ENCODE measurements at places on chromosomes 1 and 21. TPM values are rescaled to one million over a fixed set of nuclear protein-coding genes. Genes with fewer than 3 reads are reported as not detected.

GRCh38 chr1:89588480-89588879, 44.4 kb upstream of the LRRC8C start:
- H3K36me3 ChIP-seq: peaks cover 26% of the 10 kb centered on the region
- peak overlapping the region; percentile 57 for H3K4me3 ChIP-seq
- no peaks in the 10 kb centered on the region for H3K27me3 ChIP-seq
- peaks cover 90% of the 10 kb centered on the region for H3K4me1 ChIP-seq

GRCh38 chr21:44603911-44604310, 3.5 kb downstream of the KRTAP10-7 start:
- H3K4me3 ChIP-seq: no peak overlapping the region
- no peaks in the 10 kb centered on the region for H3K4me1 ChIP-seq
- no peaks in the 10 kb centered on the region for H3K27me3 ChIP-seq
- H3K27ac ChIP-seq: no peak overlapping the region
- DNase-seq: no peak

Gene CELA2A
- total RNA-seq: not detected

DNA sequence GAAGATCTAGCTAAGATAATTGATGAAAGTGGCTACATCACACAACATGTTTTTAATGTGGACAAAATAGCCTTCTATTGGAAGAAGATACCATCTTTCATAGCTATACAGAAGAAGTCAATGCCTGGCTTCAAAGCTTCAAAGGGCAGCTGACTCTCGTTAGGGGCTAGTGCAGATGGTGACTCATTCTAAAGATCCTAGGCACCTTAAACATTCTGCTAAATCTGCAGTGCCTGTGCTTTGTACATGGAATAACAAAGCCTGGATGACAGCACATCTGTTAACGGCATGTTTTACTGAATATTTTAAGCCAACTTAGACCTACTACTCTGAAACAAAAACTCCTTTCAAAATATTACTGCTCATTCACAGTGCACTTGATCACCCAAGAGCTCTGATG, 65.6 kb upstream of the USP24 start:
- no peak overlapping the region for H3K4me3 ChIP-seq
- no peaks in the 10 kb centered on the region for H3K27me3 ChIP-seq
- no peak for DNase-seq
- H3K36me3 ChIP-seq: no peaks in the 10 kb centered on the region
- peaks cover 32% of the 10 kb centered on the region for H3K4me1 ChIP-seq

DNA sequence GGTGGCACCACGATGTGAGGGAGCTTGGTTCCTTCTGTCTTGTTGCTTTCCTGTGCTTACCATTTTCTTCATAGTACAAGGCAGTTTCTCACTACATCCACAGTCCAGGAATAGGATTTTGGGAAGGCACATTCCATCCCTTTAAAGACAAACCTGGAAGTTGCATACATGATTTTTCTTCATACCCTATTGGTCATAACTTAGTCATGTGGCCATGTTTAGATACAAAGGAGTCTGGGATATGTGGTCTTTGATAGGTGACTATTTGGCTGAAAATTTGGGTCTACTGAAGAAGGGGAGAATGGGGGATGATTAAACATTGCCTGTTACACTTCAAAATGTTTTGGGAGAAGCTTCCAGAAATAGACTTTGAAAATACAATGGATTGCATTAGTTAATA, 7.0 kb downstream of the DYRK1A start:
- no peak for DNase-seq
- H3K4me3 ChIP-seq: peak overlapping the region; percentile 53
- no peaks in the 10 kb centered on the region for H3K36me3 ChIP-seq
- peaks cover 93% of the 10 kb centered on the region for H3K4me1 ChIP-seq

DNA sequence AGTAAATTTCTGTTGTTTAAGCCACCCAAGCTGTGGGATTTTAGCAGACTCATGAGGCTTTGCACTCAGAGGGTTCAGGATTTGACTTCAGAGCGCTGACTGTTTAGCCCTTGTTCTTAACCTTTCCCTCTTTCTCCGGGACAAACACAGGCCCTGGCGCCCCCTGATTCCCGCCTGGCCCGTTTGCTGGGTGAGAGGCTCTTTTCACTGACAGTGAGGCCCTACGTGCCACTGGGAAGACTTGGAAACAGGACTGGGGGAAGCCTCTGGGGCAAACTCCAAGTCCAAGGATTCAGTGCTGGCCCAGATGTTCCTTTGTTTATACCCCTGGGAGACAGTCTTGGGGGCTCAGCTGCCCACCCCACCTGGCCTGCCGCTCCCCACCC, 11.7 kb upstream of the TRIM63 start:
- H3K27me3 ChIP-seq: peaks cover 4% of the 10 kb centered on the region
- H3K27ac ChIP-seq: no peak overlapping the region
- H3K36me3 ChIP-seq: no peaks in the 10 kb centered on the region

DNA sequence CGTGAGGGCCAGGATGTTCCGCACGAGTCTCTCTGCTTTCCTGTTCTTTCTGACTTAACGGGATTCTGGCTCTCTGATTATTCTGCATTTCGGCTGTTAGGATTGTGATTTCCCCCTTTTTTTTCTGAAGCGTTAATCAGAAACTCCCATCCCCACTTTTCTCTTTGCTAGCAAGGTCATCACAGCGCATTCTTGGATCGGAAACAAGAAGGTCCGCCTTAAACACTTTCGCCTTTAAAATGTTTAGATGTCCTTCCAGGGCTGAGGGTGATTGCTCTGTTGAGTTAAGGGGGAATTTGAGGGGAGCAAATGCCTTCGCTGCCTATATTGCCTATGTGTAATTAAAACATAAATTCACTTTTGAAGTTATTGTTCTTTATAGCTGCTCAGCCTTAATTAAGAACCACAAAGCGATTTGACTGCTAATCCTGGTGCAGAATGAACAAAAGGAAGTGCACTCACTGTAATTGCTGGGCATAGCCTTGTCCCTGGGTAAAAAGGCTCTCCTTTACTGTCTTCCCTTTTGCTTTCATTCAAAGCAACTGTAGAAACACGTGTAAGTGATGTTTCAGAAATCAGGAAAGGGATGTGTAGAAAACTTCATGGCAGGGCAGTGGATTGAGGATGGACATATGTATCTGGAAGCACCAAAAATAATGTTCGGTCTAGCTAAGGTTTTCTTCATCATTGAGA, 1.2 kb downstream of the LAMC1 start:
- DNase-seq: no peak
- H3K4me1 ChIP-seq: peaks cover 22% of the 10 kb centered on the region
- no peak overlapping the region for H3K27ac ChIP-seq
- peaks cover 74% of the 10 kb centered on the region for H3K27me3 ChIP-seq
- H3K4me3 ChIP-seq: peak overlapping the region; percentile 84
- peaks cover 4% of the 10 kb centered on the region for H3K36me3 ChIP-seq

DNA sequence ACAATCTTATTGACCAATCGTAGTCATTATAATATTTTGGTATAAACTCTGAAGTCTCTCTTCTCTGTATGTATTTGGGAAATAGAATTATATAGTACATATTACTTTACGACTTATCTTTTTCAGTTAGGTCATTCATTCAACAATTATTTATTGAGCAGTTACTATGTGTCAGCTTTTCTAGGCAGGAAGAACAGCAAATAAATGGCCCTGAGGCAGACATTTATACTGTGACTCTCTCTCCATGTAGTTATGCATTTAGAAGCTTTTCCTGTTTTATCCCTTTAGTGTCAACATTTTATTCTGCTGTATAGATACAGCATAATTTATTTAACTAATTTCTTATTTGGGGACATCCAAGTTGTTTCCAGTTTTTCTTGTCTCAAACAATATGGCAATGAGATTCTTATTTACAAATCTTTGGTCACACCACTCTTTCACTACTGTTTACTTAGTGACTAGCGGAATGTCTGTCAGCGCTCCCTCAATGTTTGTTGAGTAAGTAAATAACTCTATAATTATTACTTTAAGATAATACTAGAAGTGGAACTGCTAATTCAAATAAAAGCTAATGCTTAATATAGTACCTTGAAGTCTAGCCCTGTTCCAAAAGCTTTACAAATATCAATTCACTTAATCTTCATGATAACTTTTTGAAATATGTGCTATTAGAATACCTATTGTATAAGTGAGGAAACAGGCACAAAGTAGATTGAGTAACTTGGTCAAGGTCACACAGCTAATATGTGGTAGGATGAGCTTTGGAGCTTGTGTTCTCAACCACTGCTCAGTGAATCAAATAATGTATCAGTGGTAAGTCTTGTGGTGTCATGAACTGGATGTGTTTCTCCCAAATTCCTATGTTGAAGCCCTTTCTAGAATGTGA, 465.6 kb downstream of the SIPA1L2 start:
- no peaks in the 10 kb centered on the region for H3K36me3 ChIP-seq
- H3K4me1 ChIP-seq: no peaks in the 10 kb centered on the region
- no peaks in the 10 kb centered on the region for H3K27me3 ChIP-seq

Gene AADACL4
- total RNA-seq: not detected

GRCh38 chr1:16625497-16626408, 12.4 kb upstream of the NBPF1 start:
- no peaks in the 10 kb centered on the region for H3K4me1 ChIP-seq
- no peak overlapping the region for H3K4me3 ChIP-seq
- no peak for DNase-seq
- H3K27ac ChIP-seq: no peak overlapping the region
- peaks cover 17% of the 10 kb centered on the region for H3K36me3 ChIP-seq

Gene SERTAD4
- not detected for total RNA-seq

- H3K27ac ChIP-seq: no peak overlapping the region
- DNase-seq: no peak
- no peaks in the 10 kb centered on the region for H3K36me3 ChIP-seq
Measured at GRCh38 chr1:206788487-206789050, 16.3 kb upstream of the IL10 start.

DNA sequence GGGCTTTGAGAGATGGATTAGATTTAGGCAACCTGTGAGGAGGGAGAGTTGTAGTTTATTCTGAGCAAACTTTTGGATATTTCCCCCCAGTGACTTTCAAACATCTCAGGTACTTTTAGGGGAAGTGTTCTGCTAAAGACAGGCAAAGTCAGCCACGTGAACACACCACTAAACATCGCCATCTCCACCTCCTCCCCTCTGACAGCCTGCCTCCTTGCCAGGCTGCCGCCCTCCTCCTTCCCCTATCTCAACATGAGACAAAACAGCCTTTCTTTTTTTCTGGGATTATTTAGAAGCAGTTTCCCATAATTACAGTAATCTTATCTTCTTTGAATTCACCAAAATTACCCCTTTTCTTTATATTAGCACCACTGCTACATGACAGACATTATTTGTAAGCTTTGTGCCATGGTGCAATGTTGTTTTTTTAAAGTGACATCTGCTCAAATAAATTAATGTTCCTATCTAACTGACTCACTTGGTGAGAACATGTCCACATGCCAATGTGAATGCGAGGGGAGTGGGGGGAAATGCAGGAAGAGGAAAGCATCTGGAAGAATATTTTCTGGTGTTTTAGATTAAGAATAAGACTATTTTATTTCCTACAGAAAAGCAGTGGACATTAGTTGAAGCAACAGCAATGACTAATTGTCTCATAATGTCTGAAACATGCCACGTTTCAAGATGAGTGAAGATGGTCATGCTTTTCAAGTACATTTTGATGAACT, 147.8 kb upstream of the ATP1B1 start:
- no peaks in the 10 kb centered on the region for H3K36me3 ChIP-seq
- no peak overlapping the region for H3K27ac ChIP-seq
- peaks cover 13% of the 10 kb centered on the region for H3K27me3 ChIP-seq

GRCh38 chr1:3162322-3162882, 93.4 kb downstream of the PRDM16 start:
- H3K36me3 ChIP-seq: no peaks in the 10 kb centered on the region
- no peak overlapping the region for H3K27ac ChIP-seq
- DNase-seq: no peak

Gene CRNN
- not detected for total RNA-seq

DNA sequence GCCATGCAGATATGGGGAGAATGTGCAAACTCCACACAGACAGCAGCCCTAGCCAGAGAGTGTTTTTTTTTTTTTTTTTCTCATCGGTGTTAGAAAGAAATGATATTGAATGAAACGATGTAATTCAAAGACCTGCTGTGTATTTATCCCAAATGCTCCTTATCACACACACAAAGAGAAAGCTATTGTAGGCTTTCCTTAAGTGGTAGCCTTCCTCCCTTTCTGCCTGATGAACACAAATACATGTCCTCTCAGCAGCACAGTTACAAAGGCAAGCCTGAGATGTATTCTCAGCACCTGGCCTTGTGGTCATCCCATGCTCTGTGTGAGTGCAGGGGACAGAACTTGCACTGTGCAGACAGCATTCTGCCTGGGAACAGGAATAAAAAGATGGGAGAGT, 93.8 kb downstream of the PLPPR5 start:
- H3K36me3 ChIP-seq: no peaks in the 10 kb centered on the region
- DNase-seq: no peak
- no peaks in the 10 kb centered on the region for H3K4me1 ChIP-seq
- H3K27me3 ChIP-seq: no peaks in the 10 kb centered on the region
- no peak overlapping the region for H3K4me3 ChIP-seq
- H3K27ac ChIP-seq: no peak overlapping the region

GRCh38 chr1:16905868-16906702, 10.3 kb downstream of the RNU1-2 start:
- no peaks in the 10 kb centered on the region for H3K27me3 ChIP-seq
- no peaks in the 10 kb centered on the region for H3K36me3 ChIP-seq
- no peak overlapping the region for H3K4me3 ChIP-seq
- peak; percentile 65 for DNase-seq

Gene CTSE
- total RNA-seq: not detected

Gene HSF2BP
- 1.9 TPM for total RNA-seq

- H3K4me3 ChIP-seq: peak overlapping the region; percentile 76
- H3K27me3 ChIP-seq: peaks cover 23% of the 10 kb centered on the region
- no peak for DNase-seq
- peaks cover 77% of the 10 kb centered on the region for H3K4me1 ChIP-seq
- no peak overlapping the region for H3K27ac ChIP-seq
- H3K36me3 ChIP-seq: peaks cover 2% of the 10 kb centered on the region
Measured at GRCh38 chr1:25676488-25676887, 59.9 kb downstream of the MAN1C1 start.

GRCh38 chr1:224116131-224116530, 2.2 kb downstream of the FBXO28 start:
- peaks cover 5% of the 10 kb centered on the region for H3K36me3 ChIP-seq
- H3K27me3 ChIP-seq: no peaks in the 10 kb centered on the region
- H3K4me3 ChIP-seq: peak overlapping the region; percentile 67
- H3K4me1 ChIP-seq: peaks cover 44% of the 10 kb centered on the region

Gene LCK
- total RNA-seq: 254 TPM

Gene OR10J1
- not detected for total RNA-seq

Gene OR2M2
- not detected for total RNA-seq

DNA sequence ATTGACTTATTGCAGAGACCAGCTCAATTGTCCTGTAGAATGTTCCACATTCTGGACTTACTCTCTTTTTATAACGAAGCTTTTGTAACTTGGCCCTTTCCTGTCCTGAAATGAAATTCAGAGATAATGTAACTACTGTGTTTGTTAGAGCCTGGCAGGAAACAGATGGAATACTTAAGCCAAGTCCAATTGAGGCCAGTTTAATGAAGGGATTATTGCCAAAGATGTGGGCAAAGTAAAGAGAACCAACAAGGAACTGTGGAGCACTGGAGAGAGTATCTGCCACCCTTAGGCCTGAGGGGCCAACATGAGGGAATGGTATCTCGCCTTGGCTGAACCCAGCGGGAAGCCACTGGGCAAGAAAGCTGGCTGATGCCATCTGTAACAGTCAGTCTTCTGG, 32.9 kb downstream of the MFSD2A start:
- no peak overlapping the region for H3K4me3 ChIP-seq
- DNase-seq: no peak
- H3K36me3 ChIP-seq: no peaks in the 10 kb centered on the region
- no peaks in the 10 kb centered on the region for H3K4me1 ChIP-seq
- no peak overlapping the region for H3K27ac ChIP-seq

GRCh38 chr1:162846256-162847212, 14.4 kb downstream of the CCDC190 start:
- no peak for DNase-seq
- H3K4me3 ChIP-seq: no peak overlapping the region
- no peak overlapping the region for H3K27ac ChIP-seq
- peaks cover 17% of the 10 kb centered on the region for H3K27me3 ChIP-seq
- no peaks in the 10 kb centered on the region for H3K4me1 ChIP-seq
- H3K36me3 ChIP-seq: no peaks in the 10 kb centered on the region

Measured in activated T-cell treated with anti-CD3 and anti-CD28 coated beads, Interleukin-2, amount 50 U/mL, for 72 hours (primary cell).